Kidney epithelial cell (primary cell): ENCODE measurements at places on chromosomes 1 and 21.

DNA sequence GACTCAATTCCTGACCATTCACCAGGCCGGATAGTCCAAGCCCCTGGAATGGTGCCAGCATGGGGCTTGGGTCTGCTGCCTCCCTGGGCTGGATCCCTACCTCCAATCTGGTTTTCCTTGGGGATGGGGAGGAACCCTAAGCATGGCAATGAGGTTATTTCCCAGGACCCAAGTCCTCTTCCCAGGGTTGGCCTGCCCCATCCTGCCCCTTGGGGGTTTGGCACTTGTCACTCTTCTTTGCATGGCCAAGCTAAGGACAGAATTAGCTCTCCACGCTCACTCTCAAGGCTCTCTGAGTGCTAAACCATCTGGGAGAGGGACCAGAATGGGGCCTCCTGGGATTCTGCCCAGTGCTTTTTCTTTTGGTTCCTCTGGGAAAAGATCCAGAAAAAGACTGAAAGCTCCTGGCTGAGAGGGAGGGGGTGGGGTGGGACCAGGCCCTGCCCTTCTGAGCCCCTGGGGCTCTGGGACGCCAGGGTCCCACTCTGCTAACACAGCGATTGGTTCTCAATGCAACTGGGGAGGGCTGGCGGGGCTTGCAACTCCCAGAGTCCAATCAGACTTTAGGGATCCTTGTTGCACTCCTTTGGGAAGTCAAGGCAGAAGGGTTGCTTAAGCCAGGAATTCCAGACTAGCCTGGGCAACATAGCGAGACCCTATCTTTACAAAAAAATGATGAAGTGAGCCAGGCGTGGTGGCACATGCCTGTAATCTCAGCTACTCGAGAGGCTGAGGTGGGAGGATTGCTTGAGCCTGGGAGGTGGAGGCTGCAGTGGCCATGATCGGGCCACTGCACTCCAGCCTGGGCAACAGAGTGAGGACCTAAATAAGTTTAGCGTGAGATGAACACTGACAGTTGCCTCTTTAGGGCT lies 52.7 kb downstream of the DHRS3 start:
- DNase-seq, result no peak

DNA sequence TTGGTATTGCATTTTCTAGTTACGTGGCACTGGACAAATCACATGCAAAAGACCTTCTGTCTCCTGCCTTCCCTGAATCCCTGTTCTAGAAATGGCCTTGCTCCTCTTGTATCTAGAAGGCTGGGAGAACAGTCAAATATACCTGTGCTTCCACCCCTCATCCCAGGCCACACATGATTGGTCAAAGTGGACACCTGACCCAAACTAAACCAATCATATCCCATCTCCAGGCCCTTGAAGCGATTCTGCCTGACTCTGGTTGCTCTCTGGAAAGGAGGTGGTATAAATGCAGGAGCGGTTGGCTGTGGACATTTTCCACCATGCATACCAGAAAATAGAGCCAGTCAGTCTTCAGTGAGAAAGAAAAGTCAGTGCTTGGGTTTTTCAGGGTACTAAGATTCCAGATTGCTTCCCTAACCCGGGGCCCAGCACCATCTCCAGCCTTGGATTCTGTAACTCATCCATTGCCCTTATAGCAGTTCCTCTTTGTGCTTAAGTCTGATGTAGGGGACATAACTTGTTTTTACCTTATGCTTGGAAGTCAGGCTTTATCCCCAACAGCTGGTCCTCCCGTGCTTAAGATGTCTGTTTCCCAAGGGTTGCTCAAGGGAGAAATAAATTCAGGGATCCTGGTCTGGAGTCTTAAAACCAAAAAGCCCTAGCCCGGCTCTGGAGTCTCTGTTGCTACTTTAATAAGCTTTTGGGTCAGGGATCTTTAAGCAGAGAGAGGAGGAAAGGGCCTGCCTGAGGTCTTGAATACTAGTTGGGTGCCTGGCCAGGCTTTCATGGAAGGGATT lies 7.7 kb upstream of the PHC2 start:
- DNase-seq, result no peak

DNA sequence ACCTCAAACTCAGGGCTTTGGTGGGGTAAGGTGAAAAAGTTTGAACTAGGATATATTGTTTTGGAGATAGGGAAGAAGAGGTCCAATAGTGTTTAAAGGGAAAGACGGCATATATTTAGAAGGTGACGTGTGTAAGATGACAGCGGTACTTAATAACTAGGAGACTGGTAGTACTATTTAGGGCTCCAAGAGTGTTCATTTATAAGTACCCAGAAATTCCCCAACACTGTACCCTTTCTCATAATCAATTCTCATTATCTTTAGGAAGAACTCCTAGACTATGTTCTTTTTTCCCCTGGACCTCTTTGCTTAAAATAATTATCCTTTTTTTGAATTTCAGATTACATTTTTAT lies 1.5 kb downstream of the LYPLAL1 start:
- no peak for DNase-seq

- DNase-seq, result no peak
These were observed 111.1 kb downstream of the TLR5 start for GRCh38 chr1:223031733-223032601.
